ENCODE measurements at places on chromosomes 1 and 21. TPM values are rescaled to one million over a fixed set of nuclear protein-coding genes. Genes with fewer than 3 reads are reported as not detected.

Gene CFAP107
- polyA plus RNA-seq = 0.89 TPM

DNA sequence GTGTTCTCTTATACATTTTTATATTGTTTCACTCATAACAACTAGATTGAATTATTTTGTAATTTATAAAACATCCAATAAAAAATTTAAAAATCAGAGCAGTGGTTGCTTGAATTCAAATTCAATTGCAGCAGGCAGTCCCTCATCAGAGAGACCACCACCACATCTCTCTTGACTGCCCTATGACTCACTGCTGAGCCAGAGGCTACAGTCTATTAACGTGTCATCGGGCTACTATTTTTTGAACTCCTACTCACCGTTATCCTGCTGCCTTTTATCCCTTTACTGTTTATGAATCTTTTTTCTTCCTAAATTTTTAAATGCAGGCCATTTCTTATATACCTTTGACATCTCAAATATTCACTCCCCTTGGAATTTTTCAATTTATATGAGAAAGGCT is 144.7 kb downstream of the BARHL2 start:
- DNase-seq = no peak

GRCh38 chr21:31394309-31394708 is 50.2 kb upstream of the TIAM1 start:
- DNase-seq = no peak

DNA sequence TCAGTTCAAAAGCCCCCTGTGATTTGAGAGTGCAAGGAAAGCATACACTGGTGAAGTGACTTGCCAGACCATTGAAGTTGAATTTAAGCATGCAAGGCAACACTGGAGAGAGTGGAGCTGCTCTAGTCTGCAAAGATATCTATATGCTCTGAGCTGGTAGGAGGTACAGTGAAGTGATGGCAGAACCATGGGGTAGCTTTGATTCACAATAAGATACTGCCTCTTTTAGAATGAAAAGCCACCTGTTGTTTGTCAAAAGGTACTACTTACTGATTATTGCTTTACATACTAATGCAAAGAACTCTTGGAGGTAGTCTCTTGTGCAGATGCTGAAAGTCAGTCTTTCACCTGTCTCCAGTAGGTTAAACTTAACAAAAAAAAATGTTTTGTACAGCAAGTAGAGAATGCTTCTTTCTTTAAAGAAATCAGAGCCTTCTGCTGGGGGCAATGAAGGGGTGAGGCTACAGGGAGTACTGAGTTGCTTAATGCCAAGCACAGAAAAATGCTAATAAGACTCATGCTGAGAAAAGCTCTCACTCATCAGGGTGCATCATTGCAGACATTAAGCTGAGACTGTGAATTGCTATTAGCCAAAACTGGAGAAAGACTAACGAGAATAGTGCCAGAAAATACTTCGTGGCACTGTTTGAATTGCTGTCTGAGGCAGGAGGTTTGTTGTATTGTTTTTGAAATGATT is 1150.5 kb upstream of the TMPRSS15 start:
- DNase-seq = no peak

GRCh38 chr1:44881011-44881632 is 38.1 kb upstream of the PTCH2 start:
- no peak for DNase-seq

GRCh38 chr1:16205334-16205671 is 7.1 kb downstream of the ARHGEF19 start:
- DNase-seq = no peak

DNA sequence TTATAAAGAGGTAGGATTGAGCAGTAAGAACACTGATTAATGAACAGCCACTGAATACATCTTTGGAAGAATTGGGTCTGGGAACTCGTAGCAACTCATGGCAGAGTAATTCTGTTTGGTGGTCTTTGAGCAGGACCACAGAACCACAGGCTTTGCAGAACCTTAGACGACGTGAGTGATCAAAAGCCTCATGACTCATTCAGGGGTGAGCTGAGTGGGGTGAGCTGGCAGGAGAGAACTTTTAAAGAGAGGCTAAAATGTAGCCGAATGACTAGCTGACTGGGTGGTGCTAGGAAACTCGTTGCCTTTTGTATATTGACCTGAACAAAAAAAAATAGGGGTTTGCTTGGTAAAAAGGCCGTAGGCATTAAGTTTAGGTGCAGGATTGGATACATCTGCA is 313.8 kb downstream of the TGFB2 start:
- DNase-seq = no peak

- no peak for DNase-seq
Measured at GRCh38 chr1:231544943-231545592, 16.6 kb downstream of the TSNAX start.

GRCh38 chr1:174239541-174239940 is 80.2 kb downstream of the RABGAP1L start:
- no peak for DNase-seq

Measured in right renal pelvis (tissue), 4 donors.